ENCODE measurements at places on chromosomes 16 and 17.
A peak's percentile ranks its signal among the peaks of the same experiment; 100 is the strongest.

- DNase-seq, result no peak
These were observed 474 bp downstream of the CBX8 start for GRCh38 chr17:79796444-79796762.

- no peak for DNase-seq
These were observed 25.3 kb downstream of the CDK5RAP3 start for GRCh38 chr17:47996201-47996600.

DNA sequence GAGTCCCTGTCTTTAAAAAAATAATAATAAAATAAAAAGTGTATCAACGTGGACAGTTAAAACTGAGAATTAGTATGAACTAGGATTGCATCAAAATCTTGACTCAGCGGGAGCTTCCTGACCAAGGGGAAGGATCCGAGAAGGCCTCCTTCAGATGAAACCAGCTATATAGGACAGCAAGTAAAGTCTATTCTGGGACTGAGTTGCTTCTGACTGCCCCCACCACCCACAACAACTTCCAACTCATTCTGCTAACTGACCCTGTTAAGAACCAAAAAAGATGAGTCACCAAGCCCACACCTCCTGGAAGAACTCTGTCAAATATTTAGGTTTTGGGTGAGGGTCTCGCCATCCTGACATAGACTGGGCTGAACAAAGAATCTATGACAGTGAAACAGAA, 24.9 kb downstream of the MPP3 start:
- no peak for DNase-seq

DNA sequence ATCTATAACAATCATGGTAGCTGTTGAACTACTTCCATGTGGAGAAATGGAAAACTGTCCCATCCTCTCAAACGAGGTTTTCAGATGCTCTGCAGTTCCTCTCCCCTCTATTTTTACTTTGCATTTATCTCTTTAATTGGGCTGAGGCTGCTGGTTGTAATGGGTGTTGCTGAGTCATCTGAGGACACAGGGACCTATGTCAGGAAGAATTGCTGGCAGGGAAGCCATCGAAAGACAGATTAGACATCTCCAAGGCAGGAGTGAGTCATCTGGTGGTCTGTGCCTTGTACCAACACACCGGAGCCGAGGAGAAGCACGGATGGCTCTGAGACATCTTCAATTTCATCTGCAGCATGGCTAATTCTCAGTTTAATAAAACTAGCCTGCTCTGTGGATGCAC, 394.5 kb downstream of the GRIN2A start:
- DNase-seq, result no peak

- peak; percentile 29 for DNase-seq
These were observed 751 bp downstream of the DCAF7 start for GRCh38 chr17:63550817-63551639.

GRCh38 chr17:34171245-34171818, 83.8 kb upstream of the CCL2 start:
- peak; percentile 42 for DNase-seq

GRCh38 chr17:51630101-51630671, 369.8 kb downstream of the UTP18 start:
- DNase-seq, result no peak

DNA sequence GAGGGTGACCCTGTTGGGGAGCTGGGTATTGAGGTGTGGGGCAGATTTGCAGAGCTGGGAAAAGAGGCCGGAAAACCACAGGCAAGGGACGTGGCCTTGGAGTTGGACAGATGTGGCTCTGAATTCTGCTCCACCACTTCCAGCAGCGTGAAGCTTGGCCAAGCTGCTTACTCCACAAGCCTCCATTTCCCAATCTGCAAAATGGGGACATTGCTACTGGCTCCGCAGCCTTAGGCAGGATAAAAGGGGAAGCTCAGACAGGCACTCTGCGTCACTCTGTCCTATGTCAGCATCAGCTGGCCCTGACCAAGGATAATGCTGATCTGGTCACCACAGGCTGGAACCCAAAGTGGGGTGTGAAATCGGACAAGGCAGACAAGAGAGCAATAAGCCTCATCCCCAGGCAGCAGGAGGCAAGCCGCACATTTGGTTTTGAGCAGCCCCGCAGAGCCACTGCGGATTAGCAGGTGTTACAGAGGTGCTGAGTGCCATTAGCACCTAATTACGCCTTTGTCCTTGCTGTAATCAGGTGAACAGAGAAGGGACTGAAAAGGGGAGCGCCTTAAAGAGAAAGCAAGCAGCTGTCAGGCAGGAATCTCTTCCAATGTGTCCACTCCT, 54.8 kb downstream of the SDK2 start:
- DNase-seq, result no peak

GRCh38 chr17:15273141-15273793, 8.1 kb upstream of the PMP22 start:
- no peak for DNase-seq

DNA sequence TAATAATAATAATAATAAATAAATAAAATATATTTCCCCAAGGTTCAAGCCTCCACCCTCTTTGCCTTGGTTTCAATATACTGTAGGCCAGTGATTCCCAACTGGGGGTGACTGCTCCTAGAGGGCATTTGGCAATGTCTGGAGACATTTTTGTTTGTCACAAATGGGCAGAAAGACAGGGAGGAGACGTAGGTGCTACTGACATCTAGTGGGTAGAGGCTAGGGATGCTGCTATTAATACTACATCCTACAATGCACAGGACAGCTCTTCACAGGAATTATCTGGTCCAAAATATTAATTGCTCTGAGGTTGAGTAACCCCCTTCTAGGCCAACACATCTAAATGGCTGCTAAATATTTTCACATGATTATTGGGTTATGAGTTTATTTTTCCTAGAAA, 12.8 kb upstream of the PRR14 start:
- DNase-seq, result no peak

DNA sequence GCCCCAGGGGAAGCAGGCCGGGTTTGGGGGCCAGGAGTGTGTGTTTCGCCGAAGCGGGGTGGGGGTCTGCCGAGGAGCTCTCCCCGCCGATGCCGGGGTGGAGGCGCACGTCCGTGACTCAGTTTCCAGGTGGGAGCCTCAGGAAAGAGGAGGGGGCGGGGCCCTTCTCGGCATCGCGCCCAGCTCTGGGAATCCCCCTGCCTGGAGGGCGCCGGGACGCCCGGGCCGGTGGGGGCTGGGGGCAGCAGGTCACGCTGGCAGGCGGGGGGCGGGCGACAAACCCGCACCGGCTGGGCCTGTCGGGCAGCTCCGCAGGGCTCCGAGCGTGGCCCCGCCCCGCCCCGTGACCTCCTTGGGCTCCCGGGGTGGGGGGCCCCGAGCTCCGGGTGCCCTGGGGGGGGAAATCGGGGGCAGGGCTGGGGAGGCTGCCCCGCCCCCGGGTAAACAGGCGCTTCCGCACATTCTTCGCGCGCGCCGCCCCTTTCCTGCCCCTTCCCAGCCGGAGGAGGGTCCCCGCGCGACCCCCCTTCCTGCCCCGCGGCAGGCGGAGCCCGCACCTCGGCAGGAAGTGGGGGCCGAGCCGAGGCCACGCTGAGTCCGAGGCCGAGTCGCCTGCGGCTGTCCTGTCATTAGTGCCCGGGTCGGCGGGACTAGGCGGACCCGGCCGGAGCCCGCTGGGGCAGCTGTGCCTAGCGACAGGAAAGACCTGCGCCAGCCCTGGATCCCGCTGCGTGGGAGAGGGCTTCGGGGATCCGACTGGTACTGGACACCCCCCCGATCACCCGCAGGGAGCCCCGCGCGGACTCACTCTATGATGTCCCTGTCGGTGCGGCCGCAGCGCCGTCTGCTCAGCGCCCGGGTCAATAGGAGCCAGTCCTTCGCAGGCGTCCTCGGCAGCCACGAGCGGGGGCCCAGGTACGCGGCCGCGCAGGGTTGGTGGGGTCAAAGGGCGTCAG, 9.3 kb downstream of the RIPOR1 start:
- DNase-seq, result peak; percentile 66

GRCh38 chr16:8869212-8869987, 594 bp upstream of the CARHSP1 start:
- DNase-seq, result no peak

DNA sequence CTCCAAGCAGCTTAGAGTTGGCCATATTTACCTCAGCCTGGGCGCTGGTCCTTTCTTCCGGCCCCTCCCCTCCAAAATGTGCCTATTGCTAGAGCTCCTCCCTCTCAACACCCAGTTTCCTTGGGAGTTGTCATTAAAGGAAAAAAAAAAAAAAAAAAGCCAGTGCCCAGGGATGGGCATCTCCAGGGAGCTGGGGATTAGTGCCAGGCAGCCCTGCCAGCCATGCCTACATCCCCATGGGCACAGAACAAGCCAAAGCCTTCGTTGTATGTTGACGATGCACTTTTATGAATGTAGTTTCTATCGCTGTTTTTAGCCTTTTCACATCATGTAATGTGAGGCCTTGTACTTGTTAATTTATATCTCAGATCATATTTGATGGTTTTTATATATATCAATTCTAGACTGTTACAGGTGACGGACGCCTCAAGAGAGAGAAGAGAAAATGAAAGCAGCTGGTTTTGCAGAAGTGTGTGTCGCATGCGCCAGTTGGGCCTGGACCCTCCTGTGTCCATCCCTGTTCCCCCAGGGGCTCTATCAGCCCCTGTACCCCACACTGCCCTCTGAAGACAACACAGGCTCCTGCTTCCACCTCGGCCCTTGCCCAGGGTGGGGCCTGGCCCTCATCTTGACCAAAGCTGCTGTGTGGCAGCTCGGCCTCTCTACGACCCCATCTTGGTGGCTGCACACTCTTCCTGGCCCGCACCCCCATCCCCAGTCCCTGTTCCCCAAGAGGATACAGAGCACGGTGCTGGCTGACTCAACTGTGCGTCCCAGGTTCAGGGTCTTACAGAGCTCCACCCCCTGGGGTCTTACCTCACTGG, 4.8 kb downstream of the LIMD2 start:
- DNase-seq, result no peak

GRCh38 chr16:9567666-9568065, 476.2 kb downstream of the HAPSTR1 start:
- DNase-seq, result no peak

GRCh38 chr17:77509599-77509998, 368.8 kb downstream of the SEC14L1 start:
- no peak for DNase-seq

GRCh38 chr16:70551788-70552187, 28.2 kb downstream of the SF3B3 start:
- DNase-seq, result no peak

DNA sequence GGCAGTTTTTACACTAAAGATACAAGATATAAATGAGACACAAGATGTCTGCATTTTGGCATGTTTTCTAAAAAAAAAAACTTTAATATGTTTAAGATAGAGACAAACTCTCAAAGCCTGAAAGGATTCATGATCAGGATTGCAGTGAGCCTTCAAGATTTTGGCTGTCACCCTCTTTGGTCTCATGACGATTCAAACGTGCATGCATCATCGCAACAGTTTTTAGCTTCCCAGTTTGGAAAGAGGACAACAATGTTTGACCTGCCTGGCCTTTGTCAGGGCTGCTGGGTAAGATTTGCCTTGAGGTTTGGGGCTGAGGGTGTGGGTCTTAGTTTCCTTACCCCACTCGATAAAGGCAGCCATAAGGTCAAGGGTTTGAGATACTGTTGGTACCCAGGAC, 134.1 kb downstream of the RGS9 start:
- no peak for DNase-seq

GRCh38 chr16:67451061-67451703, 20.3 kb downstream of the HSD11B2 start:
- DNase-seq, result no peak

DNA sequence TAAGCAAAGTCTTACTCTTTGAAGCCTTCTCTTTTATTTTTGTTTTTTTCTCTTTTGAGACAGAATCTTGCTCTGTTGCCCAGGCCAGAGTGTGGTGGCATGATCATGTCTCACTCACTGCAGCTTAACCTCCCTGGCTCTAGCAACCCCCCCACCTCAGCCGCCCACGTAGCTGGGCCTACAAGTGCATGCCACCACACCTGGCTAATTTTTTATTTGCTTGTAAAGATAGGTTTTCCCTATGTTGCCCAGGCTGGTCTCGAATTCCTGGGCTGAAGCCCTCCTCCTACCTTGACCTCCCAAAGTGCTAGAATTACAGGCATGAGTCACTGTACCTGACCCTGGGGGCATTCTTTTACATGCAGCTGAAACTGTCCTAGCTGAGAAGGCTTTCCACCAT, 154.7 kb downstream of the PRKCB start:
- DNase-seq, result no peak
